ENCODE measurements at places on chromosomes 3 and 15.

- no peak for DNase-seq
These were observed 5.5 kb downstream of the CCR4 start for GRCh38 chr3:32956750-32957570.

DNA sequence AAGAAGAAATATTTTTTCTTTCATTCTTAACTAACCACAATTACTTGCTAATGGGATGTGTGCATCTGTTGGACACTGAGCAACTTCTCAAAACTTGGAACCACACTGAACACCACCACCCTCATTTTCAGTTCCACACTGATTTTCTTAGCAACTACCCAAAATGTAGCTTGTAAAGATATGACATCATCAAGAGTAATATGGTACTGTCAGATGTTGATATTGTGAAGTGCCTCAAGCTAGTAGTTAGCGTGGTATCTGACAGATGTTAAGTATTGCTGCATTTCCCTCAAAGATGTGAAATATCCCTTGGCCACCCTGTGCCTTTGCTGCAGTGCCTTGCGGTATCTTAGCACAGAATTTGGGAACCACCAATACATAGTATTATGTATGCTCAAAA is 9.3 kb downstream of the RFTN1 start:
- no peak for DNase-seq

- DNase-seq: no peak
These were observed 3.7 kb downstream of the PDIA5 start for GRCh38 chr3:123070510-123070909.

GRCh38 chr15:27902680-27903385 is 196.3 kb downstream of the OCA2 start:
- no peak for DNase-seq

GRCh38 chr3:89565098-89565497 is 457.7 kb downstream of the EPHA3 start:
- no peak for DNase-seq

- DNase-seq: no peak
These were observed 104.6 kb upstream of the KLF13 start for GRCh38 chr15:31221936-31222515.

DNA sequence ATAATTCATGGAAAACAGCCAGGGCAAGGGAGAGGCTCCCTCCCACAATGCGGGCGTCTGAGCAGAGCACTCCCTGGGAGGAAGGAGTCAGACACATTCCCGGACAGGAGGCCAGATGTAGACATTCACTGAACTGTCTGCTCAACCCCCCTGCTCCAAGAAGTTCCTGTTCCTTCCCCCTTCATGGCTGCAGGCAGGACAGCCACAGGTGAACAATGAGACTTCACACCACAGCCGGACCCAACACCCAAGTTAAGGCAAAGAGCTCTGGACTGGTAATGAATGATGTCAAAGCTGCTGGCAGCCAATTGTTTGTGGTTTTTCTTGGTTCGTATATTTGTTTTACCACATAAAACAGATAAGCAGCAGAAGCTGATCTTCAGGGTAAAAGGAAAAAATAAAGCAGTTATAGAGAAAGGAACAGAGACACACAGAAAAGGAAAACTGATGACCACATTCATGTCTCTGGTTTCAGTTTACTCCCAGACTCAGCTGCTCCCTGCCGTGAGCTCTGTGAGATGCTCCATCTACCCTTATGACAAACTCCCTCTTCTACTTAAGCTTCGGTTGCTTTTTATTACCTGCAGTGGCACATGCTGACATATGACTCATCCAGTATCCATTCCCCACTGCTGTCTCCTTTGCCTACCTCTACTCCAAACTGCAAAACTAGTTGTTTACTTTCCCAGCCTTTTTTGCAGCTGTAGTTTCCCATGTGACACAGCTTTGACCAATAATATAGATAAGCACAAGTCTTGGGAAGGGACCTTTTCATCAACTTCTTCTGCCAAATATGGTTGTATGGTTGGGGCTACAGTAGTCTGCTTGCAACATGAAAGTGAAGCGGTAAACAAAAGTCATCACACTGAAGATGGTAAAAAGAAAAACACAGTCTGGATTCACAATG is 33.1 kb downstream of the DZIP1L start:
- no peak for DNase-seq

- no peak for DNase-seq
These were observed 420.0 kb upstream of the CBLB start for GRCh38 chr3:106288781-106289180.

DNA sequence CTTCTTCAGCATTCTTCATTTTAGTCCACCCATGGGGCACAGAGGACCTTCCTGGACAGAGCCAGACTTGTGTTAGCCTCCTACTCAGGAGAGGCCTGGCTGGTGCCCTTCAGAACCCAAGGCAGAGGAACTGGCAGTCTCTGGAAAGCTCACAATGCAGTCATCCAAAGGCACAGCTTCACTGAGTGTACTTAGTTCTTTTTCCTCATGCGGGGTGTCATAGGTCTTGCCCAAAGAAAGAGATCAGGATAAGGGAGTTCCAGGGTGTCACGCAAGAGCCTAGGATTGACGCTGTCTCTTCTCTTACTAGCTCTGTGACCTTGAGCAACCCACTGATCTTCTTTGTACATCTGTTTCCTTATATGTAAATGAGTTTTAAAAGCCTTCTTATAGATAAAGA is 58.7 kb downstream of the CD200 start:
- no peak for DNase-seq

DNA sequence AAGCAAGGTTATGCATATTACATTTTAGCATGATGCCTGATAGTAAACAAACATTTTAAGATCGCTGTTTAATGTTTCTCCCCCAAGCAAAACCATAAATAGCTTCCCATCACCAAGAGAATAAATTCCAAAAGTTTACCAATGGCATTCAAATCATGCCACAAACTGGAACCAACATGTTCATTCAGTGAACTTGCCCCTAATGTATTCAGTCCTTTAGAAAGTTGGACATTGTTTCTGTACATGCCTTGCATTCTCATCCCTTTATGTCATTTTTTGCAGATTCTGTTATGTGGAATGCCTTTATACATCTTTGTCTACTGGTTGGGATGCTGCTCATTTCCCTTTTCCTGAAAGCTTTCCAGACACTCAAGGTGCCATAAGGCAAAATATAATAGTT is 105.5 kb downstream of the PYDC2 start:
- DNase-seq: no peak

DNA sequence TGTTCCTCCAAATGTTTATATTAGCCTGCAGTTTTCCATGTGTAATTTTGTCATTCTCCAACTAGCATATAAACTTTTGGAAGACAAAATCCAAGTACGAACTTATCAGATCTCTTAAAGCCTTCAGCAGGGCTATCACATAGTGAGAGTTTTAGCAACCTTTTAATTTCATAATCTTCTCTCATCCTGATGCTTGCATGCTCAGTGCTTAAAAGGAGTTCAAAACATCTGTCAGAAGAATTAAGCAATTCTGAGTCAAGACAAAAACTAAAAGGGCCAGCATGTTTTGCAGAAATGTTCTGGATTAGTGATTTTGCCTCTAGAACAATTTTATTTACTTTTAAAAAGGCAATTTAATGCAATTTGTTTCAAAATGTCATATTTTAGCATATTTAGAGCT is 73.4 kb upstream of the SLC2A2 start:
- DNase-seq: no peak

GRCh38 chr3:83928391-83928790 is 1030.4 kb upstream of the CADM2 start:
- DNase-seq: no peak

DNA sequence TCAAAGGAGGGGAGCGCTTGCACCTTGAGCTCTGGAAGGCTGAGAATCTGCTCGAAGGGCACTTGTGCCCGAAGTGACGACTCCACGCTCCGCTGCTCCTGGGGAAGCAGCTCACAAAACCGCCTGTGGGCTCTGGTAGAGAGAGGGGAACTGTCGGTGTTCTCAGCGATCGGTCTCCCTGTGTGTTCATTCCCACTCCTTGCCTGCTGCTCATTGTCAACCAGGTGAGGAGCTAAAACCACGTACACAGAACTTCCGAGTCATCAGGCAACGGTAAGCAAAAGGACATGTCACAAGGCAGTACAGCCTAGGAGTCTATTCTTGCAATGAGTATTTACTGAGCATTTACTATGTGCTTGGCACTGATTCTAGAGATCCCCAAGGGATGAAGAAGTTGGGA is 1.5 kb downstream of the CIB1 start:
- DNase-seq: no peak

DNA sequence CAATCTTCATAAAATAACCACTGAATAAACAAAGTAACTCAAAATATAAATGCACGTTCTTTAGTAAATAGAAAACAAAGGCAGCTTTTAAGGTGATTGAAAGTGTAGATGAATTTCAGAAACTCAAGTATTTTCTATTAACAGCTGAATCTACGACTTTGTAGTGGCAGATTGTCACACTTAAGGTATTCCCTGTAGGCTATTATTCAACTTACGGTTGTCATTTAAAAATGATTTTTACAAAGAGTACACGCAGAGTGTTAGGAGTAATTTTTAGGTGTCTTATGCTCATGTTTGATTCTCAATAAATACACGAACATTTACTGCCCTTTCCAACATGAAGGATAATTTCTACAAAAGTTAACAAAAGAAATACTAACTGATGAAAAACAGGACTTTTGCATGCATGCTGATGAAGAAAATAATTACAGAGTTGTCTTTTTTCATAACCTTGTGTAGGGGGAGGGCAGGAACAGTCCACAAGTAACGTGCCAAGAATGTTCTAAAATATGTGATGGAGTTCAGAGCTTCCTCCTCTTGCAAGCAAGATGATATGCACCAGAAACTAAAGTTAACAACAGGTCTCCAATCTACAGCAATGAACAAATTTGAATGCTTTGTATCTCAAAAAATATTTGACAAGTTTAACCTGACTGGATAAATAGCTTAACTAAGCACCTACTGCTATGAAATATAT is 16.7 kb downstream of the DCBLD2 start:
- DNase-seq: no peak

GRCh38 chr15:58501006-58501405 is 69.2 kb downstream of the LIPC start:
- DNase-seq: no peak

DNA sequence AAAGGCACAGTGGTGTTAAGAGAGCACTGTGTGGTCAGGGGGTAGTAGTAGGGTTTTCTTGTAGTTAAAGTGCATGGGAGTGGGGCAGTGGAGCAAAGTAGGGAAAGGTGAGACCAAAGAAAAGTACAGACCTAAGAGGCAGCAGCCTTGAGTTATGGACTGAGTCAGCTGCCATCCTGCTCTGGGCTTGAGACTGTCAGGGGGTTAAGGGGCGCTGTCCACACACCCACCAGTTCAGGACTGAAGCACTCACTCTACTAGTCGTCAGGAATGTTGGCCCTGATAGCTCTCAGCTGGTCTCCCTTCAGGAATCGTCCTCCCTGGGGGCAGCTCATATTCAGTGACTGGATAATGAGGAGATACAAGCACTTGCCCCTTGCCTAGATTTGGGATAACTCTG is 7.9 kb downstream of the CCR4 start:
- DNase-seq: no peak
